ENCODE measurements at places on chromosomes 6 and 20. TPM values are rescaled to one million over a fixed set of nuclear protein-coding genes. Genes with fewer than 3 reads are reported as not detected.

Gene STX7
- 34.5 TPM for total RNA-seq

Gene MLIP
- total RNA-seq: not detected

Gene HAO1
- not detected for total RNA-seq

- no peak for DNase-seq
- H3K4me1 ChIP-seq: no peaks in the 10 kb centered on the region
- no peak overlapping the region for H3K27ac ChIP-seq
- no peak overlapping the region for H3K4me3 ChIP-seq
- no peaks in the 10 kb centered on the region for H3K27me3 ChIP-seq
Measured at GRCh38 chr20:15862178-15862577, 711.1 kb downstream of the KIF16B start.

GRCh38 chr20:2237059-2237458, 58.7 kb upstream of the TGM3 start:
- H3K4me3 ChIP-seq: no peak overlapping the region
- DNase-seq: no peak
- peak overlapping the region; percentile 47 for H3K27ac ChIP-seq
- peaks cover 34% of the 10 kb centered on the region for H3K4me1 ChIP-seq

DNA sequence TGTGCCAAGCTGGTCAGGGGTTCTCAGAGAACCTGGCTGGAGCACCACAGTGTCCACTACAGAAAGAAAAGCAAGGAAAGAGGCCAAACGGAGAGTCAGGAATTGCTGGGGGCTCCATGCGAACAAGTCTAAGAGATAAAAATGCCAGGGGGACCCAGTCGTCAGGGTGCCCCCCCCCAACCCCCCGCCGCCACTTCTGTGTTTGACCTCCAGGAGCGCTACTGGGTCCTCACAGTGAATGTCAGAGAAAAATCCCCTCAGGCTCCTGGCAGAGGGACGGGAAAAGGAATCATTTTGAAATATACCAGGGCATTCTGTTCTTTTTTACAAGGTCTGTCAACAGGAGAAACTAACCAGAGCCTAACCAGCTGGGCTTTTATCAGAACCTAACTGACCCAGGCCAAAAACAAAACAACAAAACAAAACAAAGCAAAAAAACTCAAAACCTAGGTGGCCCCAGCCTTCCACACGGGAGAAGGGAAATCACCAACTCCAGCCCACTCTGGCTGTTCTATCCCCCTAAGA, 17.9 kb upstream of the NELFCD start:
- peaks cover 4% of the 10 kb centered on the region for H3K4me1 ChIP-seq
- H3K36me3 ChIP-seq: no peaks in the 10 kb centered on the region
- no peak for DNase-seq
- no peak overlapping the region for H3K27ac ChIP-seq
- no peaks in the 10 kb centered on the region for H3K27me3 ChIP-seq

GRCh38 chr6:157761331-157761921, 61.6 kb upstream of the SNX9 start:
- H3K4me1 ChIP-seq: peaks cover 30% of the 10 kb centered on the region
- DNase-seq: no peak
- H3K27me3 ChIP-seq: peaks cover 7% of the 10 kb centered on the region
- no peak overlapping the region for H3K4me3 ChIP-seq

DNA sequence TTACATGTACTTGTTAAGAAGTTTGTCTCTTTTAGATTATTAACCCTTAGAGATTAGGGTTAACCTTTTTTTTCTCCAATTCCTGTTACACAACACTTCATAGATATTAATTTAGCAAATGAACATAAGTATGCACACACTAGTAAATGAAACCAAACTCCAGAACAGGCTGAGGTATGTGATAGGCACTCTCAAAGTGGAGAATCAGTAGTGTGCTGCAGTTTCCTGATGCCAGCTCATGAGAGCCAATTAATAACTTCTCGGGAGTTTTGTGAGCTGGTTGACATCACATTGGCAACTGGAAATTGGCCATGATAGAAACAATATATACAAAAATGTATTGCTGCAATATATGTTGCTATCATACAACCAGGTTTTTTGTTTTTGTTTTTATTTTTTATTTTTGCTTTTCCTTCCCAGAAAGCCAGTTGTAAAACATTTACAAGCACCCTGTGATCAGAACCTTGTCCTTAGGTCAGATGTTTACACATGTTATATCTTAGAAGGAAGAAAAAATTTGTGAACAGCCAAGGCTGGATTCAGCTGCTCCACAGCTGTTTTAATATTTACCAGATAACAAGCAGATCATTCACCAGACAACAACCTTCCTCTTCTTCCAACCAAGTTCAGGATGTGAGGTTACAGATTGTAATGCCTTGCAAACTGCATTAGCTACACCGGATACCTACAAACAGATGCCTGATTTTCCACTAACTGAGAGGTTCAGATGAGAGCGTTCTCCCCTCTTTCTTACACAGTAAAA, 42.4 kb upstream of the ECHDC1 start:
- H3K36me3 ChIP-seq: peaks cover 7% of the 10 kb centered on the region
- no peak for DNase-seq
- no peak overlapping the region for H3K4me3 ChIP-seq
- no peak overlapping the region for H3K27ac ChIP-seq
- H3K4me1 ChIP-seq: peaks cover 7% of the 10 kb centered on the region

GRCh38 chr6:123640567-123641187, 3.9 kb upstream of the TRDN start:
- no peaks in the 10 kb centered on the region for H3K27me3 ChIP-seq
- H3K4me1 ChIP-seq: peaks cover 12% of the 10 kb centered on the region
- no peak overlapping the region for H3K27ac ChIP-seq
- H3K36me3 ChIP-seq: no peaks in the 10 kb centered on the region
- no peak overlapping the region for H3K4me3 ChIP-seq

GRCh38 chr20:14853079-14853478, 515.7 kb upstream of the FLRT3 start:
- no peak overlapping the region for H3K27ac ChIP-seq
- H3K27me3 ChIP-seq: no peaks in the 10 kb centered on the region
- H3K4me1 ChIP-seq: peaks cover 10% of the 10 kb centered on the region
- no peaks in the 10 kb centered on the region for H3K36me3 ChIP-seq
- DNase-seq: no peak

- no peak overlapping the region for H3K27ac ChIP-seq
- no peak overlapping the region for H3K4me3 ChIP-seq
- H3K27me3 ChIP-seq: no peaks in the 10 kb centered on the region
- H3K4me1 ChIP-seq: peaks cover 39% of the 10 kb centered on the region
Measured at GRCh38 chr6:142845143-142845571, 99.8 kb downstream of the HIVEP2 start.

All from neural crest cell (in vitro differentiated cells).